Glomerular endothelial cell (primary cell): ENCODE measurements at places on chromosomes 6 and 20. TPM values are rescaled to one million over a fixed set of nuclear protein-coding genes. Genes with fewer than 3 reads are reported as not detected.

GRCh38 chr6:44558832-44559251 lies 171.3 kb downstream of the CDC5L start:
- no peak for DNase-seq

- DNase-seq: no peak
Observed at GRCh38 chr6:6654599-6655575, 66.4 kb downstream of the LY86 start.

DNA sequence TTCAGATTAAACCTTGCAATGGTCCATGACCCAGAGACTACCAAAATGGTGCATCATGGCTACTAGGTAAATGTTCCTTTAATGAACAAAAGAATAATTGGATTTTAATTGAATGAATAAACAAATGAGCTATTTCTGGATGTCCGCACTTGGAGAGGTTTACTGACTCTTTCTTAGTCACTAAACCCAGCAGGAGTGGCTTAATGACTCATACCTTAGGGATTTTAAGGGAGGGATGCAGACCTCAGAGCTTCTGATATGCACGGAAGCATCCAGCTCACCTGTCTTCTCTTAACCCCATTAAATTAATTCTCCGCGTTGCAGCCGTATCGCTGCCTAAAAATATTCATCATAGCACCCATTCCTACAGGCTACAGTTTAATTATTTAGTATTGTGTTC lies 970.0 kb upstream of the SLC35B3 start:
- no peak for DNase-seq

DNA sequence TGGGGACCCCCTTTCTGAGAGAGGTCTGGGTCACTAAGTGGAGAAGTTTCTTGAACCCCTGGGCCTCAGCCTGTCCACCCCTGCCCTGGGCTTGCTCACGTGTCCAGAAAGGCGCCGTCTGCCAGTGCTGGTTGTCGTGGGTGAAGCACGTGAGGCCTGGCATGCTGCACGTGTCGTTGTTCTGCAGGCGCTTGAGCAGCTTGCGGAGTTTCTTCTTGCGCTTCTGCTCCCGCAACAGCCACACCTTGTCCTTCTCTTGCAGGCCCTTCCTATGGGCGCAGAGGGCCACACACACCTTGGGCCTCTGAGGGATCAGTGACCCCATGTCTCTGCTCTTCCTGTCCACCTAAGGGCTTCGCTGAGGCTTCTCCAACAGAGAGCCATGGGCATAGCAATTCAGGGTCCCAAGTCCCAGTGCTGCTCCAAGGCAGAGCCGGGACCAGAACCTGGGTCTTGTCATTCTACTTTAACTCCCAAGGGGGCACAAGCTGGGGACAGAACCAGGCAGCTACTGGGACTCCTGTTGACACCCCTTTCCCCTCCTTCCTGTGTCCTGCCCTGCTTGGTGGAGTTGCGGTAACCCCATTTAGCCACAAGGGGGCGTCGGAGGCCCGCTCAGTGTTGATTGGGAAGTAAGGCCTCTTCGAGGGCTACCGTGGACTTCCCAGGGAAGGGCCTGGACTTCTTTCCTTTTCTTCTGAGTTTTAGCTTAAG lies 121.8 kb downstream of the SULF2 start:
- DNase-seq: peak; percentile 31

GRCh38 chr20:41664584-41664983 lies 46.4 kb upstream of the CHD6 start:
- no peak for DNase-seq

DNA sequence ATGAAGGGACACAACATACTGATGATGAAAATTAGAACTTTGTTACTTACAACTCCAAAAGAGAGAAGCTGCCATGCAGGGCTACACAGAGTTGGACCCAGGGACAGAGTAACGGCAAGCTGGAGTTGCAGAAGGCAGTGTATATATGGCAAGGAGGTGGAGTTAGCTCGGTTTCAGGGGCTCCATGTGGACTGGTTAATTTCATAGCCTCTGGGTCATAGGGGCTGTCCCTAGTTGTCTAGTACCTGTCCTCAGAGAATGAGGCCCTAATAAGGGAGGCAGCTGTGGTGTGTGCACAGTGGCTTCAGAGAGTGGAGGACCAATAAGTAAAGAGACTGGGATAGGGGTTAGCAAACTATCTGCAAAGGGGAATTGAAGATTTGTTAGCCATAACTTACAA lies 7.9 kb upstream of the ZSCAN12 start:
- DNase-seq: no peak

DNA sequence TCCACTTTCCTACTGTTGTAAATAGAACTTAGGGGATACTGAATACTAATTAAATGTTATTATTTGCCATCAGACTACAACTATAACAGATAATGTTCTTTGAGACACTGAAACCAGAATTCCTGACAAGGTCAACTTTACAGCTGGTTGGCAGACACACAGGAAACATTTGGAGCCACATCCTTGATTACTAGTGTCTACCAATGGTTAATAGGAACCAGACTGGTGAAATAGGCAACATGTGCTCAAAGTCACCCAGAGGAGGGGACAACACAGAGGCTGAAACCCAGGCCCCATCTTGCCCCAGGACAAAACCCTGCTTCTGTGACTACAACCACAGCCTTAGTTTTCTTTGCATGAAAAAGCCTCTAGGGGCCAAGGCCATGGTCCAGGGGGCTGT lies 47.8 kb upstream of the NT5E start:
- DNase-seq: no peak

GRCh38 chr6:131843768-131844167 lies 35.9 kb downstream of the ENPP1 start:
- no peak for DNase-seq

DNA sequence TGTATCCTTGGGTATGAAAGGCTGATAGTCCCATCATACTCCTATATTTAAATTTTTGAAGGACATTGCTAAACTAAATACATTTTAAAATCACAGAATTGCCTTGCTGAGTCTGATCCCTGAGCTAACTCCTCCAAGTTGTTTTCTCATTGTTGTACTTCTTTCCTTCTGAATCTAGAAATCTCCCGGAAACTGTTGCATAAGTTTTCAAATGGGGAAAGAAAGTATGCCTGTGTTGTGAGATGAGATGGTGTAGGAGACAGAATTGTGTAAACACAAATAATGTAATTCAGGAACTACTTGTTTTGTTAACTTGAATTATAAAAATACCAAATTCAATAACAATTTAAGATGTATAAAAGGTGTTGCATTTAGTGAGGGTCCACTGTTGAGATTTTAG lies 7.3 kb downstream of the PNRC1 start:
- no peak for DNase-seq

DNA sequence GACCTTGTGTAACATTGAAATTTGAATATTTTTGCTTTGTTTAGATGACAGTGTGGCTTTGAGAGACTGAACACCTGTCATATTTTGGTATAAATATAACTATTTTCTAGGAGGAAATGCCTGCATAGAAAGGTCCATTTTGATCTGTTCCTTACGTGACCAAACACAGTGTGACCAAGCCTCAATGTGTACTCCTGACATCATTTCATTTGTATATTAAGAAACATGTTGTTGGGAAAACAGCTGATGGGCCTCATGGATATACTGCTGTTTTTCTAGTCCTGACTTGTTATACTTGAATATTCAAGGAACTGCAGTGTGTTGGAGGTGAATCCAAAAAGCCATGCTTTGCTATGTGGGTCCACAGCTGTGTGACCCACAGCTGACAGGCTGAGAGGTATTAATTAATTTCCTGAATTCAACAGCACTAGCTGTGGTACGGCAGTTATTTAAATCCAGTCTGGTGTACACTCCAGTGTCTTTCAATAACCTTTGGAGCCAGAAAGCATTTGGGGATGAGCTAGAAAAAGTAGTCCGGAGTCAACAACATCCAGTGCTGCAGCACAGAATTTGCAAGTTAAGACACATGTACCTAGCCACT lies 18.9 kb downstream of the NCOA7 start:
- DNase-seq: no peak

- DNase-seq: no peak
Observed at GRCh38 chr6:132414761-132415160, 13.5 kb upstream of the MOXD1 start.

Gene MATN4
- total RNA-seq: not detected in 2 replicates

Gene FOXF2
- not detected in 2 replicates for total RNA-seq

Gene MAS1
- total RNA-seq: not detected in 2 replicates

Gene DPPA5
- not detected in 2 replicates for total RNA-seq

Gene MYB
- 0.29 and 0.47 TPM in 2 replicates for total RNA-seq

Gene RNF39
- not detected in 2 replicates for total RNA-seq
